ENCODE measurements at places on chromosomes 1 and 21.

GRCh38 chr1:204680461-204680860, 5.1 kb downstream of the LRRN2 start:
- no peak for DNase-seq

- DNase-seq: no peak
These were observed 1044.9 kb downstream of the BRINP3 start for GRCh38 chr1:189432753-189433152.

DNA sequence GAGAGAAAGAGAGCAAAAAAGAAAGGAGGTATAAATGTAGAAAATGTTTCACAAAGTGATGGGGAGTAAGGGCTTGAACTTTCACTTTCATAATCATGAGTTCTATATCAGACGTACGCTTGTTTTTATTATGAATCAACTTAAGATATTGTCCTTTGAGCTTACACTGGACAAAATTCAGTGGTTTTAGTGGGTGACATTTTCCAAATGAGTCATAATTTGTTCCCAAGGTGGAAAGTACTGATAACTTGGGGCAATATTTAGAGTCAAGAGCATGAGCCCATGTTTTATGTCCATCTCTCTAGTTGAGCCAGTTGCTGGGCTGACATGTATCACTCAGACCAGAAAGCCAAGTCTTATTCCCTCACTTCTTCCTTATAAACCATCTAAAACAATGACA, 161.6 kb downstream of the CHRM3 start:
- DNase-seq: no peak

- no peak for DNase-seq
These were observed 180.8 kb upstream of the CAMK1G start for GRCh38 chr1:209402697-209403096.

DNA sequence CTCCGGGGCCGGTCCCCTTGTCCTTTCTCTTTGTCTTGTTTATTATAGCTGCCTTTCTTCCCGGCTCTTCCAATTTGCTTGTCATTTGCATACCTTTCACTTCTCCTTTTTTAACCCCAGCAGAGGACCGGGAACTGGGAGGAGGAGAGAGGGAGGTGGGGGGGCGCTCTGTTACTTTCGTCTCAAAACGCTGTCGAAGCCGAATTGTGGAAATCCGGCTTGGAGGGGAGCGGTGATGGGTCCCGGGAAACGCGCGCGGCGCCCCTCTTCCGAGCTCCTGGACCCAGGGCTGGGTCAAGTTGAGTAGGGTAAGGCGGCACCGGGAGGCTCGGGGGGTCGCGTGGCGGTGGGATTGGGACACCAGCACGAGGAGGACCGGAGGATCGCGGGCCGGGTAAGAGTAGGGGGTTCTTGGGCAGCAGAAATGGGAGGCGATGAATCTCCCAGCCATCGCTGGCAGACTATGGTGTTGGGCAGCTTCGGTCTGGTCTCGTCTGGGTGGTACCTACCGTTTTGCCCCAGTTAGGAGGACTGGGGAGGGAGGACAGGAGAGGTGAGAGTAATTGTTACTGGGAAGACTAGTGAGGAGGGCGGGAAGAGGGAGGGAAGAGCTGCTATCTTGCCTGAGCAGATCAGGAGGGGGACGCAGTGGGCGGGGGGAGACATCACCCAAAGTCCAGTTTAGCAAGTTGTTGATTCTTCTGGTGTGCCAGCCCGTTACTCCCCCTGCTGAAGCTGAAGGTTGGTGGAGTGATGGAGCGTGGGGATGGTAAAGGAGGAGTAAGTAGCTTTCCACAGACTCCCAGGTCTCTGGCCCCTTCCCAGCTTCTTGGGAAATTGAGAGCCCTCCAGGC, 1.5 kb downstream of the PROX1 start:
- no peak for DNase-seq

DNA sequence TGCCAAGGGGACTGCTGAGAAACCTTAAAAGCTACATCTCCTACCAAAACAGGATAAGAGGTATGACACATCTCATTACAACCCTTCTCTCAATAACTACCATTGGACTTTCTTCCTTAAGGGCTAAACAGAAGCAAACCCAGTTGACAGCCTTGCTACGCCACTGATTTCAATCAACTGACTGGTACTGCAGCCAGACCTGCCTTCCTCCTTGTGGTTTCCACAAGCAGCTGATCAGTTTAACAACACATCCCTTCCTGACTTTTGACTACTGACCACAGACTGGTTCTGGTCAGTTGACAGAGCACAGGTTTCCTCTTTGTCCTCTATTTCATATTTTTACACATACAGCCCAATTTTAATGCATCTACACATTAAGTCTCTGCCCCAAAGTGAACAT, 108.8 kb downstream of the ADAMTS1 start:
- DNase-seq: no peak

GRCh38 chr1:93845538-93846205, 33.3 kb downstream of the DNTTIP2 start:
- DNase-seq: no peak

DNA sequence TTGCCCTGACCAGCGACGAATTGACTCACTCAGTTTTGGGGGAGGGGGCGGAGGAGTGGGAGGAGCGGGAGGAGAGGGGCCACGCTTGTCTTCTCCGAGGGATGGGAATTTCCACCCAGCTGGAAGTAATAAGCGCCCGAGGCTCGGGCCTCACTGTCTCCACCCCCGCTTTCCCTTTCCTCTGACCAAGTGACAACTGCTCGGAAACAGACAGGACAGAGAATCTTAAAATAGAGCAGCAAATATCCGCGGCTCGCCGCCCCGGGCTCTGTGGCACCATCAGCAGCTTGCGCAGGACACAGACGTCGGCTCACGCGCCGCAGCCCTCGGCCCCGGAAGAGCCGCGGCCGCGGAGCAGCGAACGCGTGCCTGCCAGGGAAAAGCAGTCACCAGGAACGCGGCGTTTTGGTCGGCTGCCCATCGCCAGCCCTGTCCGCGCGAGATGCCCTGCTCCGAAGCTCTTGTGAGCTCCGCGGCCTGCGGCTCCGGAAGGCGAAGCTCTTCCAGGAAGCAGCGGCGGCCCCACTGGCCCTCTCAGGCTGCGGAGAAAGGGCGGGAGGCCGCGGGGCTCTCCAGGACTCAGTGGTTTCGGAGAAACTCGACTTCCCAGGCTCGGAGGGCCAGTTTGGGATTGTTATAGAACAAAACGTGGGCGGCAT, 10.7 kb upstream of the RGS16 start:
- peak; percentile 44 for DNase-seq

DNA sequence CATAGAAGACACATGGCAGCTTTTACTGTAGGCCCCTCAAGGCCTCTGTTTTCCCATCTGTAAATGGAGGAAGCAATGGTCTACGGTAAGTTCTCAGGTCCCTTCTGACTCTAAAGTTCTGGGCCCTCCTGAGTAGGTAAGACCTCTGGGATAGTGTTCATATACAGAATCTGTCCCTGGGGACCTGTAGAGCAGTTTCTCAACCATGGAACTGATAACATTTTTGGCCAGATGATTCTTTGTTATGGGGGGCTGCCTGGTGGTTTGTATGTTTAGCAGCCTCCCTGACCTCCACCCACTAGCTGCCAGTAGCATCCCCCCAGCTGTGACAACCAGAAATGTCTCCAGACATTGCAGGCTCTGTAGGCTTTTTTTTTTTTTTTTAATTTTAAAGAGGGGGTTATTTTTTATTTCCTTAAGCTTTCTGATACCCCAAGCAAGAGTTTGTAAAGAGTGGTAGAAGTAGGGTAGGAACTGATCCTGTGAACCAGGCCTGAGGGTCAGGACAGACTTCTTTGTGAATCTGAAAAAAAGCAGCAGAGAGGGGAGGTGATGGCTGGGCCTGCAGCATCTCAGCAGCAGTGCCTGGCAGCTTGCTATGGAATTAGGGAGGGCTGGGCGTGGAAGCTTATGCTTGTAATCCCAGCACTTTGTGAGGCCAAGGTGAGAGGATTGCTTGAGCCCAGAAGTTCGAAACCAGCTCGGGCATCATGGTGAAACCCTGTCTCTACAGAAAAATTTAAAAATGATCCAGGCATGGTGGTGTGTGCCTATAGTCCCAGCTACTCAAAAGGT, 20.2 kb upstream of the TCEA3 start:
- no peak for DNase-seq

- DNase-seq: no peak
These were observed 75.6 kb upstream of the KAZN start for GRCh38 chr1:14522926-14523241.

DNA sequence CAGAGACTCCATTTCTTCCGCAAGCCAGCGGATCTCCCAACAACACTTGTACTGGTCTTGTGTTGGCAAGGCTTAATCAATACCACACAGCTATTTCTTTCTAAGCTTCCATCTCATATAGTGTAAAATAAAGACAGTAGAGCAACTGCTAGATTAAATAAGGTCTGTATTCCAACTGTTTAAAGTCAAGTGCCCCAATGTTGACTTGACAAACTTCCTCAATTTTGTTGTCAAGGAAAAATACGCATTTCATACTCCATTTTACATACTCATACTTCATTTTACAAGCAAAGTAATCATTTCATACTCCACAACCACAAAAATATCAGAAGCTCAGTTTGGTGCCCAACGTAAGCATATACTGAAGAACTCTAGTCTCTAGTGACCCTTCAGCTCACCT, 143.0 kb downstream of the RERE start:
- no peak for DNase-seq

- DNase-seq: no peak
These were observed 16.8 kb upstream of the ETV3 start for GRCh38 chr1:157154940-157155514.

- DNase-seq: no peak
These were observed 4.2 kb downstream of the AURKAIP1 start for GRCh38 chr1:1370771-1371300.

GRCh38 chr1:208475951-208476845, 232.0 kb upstream of the PLXNA2 start:
- no peak for DNase-seq

DNA sequence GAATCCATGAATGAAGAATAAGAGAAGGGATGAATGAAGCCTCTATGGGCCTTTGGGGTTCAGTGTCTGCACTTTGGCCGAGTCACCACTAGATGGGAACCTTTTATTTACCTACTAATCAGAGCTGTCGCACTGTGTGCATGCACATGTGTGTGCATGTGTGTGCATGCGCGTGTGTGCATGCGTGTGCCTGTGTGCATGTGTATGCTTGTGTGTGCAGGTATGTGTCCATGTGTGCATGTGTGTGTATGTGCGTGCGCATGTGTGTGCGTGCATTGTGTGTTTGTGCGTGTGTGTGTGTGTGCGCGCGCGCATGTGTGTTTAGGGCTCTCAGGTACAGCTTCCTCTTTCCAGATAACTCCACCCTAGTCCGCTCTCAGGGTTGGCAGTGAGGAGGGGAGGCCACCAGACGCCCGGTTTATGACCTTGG, 20.4 kb upstream of the UBXN10 start:
- DNase-seq: no peak

DNA sequence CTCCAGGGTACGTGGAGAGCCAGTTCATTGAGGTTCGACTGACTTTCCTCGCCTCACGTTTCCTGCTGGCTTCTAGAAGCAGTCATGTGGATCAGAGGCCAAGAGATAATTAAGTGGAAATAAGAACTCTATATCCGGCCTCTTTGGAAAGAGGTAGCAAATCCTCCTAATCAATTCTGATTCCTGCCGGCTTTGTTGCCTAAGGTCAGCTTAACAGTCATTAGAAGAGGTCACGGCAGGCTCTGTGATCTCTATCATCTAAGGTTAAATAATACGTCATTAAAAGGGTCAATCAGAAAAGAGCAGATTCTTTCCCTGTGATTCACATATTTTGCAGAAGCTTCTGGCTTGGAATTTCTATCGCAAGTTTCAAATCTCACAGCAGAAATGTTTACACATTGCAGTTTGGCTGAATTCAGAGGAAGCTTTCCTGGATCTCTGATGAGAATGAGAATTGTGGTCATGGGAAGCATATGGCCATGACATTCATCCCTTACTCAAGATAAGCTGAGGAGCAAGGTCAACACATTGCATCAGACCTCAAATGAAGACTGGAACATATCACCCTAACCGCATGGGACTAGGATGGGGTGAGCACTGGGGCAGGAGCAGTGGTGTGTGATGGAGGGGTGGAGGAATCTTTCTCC, 189.4 kb downstream of the PBX1 start:
- no peak for DNase-seq

- DNase-seq: no peak
These were observed 24.8 kb upstream of the ZMYM4 start for GRCh38 chr1:35243691-35244090.

GRCh38 chr1:18991585-18991984, 35.1 kb upstream of the IFFO2 start:
- no peak for DNase-seq

DNA sequence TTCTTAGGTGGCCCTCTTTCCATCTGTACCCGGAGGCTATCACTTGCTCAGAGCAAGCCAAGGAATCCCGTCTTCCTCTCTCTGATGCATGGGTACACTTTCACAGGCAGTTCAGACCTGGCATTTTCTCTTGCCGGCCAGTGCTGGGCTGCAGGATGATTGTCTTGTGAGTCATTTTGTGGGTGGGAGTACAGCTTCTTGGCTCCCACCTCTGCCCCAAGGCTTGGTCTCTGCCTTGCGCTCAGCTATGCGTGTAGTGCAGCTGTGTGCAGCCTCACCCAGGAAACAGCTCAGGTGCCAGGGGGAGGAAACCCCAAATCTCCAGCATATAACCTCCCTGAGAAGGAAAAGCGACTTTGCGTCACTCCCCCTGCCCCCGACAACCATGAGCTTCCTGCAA, 3.9 kb upstream of the AJAP1 start:
- DNase-seq: no peak

- DNase-seq: peak; percentile 3
These were observed 607 bp downstream of the BTG3 start for GRCh38 chr21:17612023-17612564.

DNA sequence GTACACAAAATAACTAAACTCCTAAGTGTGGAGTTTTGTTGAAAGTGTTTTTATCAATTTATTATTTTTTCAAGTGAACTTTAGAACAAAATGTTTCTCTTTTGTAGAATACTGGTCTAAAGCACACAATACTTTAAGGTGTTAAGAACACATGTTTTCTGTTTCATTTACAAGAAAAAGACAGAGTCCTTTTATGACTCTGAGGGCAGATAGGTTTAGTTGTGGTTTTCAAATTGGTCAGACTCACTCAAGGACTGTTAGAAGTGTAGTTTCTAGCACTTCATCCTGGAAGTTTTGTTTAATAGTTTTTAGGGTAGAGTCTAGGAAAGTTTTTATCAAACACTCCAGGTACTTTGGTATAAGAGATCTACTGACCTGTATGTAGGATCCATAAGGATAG, 376.5 kb downstream of the LRRIQ3 start:
- DNase-seq: no peak

GRCh38 chr1:81921851-81922462, 121.2 kb downstream of the ADGRL2 start:
- DNase-seq: no peak
